ENCODE measurements at places on chromosomes 5 and 9. TPM values are rescaled to one million over a fixed set of nuclear protein-coding genes. Genes with fewer than 3 reads are reported as not detected.

The SNAPC3 gene
- 18.4 TPM for total RNA-seq

The TNFSF15 gene
- 0.21 TPM for total RNA-seq

The NR4A3 gene
- 2.1 TPM for total RNA-seq

The RGMB gene
- 5.9 TPM for total RNA-seq

The TSSK1B gene
- total RNA-seq: not detected

The SLC6A19 gene
- 0.01 TPM for total RNA-seq

The PTTG1 gene
- total RNA-seq: 217 TPM

The GLT6D1 gene
- not detected for total RNA-seq

The DMRT2 gene
- total RNA-seq: not detected

The STPG3 gene
- not detected for total RNA-seq

The PCDHB8 gene
- 0.32 TPM for total RNA-seq

The TTC23L gene
- 0.70 TPM for total RNA-seq

The C9orf50 gene
- total RNA-seq: not detected

The DNAH5 gene
- 1.3 TPM for total RNA-seq

The LRRC19 gene
- not detected for total RNA-seq

The HTR1A gene
- total RNA-seq: not detected

The LCN15 gene
- total RNA-seq: not detected

The CCDC171 gene
- 0.50 TPM for total RNA-seq

The GADD45G gene
- total RNA-seq: 0.46 TPM

The PRRC1 gene
- total RNA-seq: 41.9 TPM

The PPIC gene
- total RNA-seq: 16.4 TPM

The GABRA1 gene
- total RNA-seq: not detected

The MRPS30 gene
- total RNA-seq: 38.4 TPM

The MELK gene
- total RNA-seq: 71.3 TPM

The PLAC8L1 gene
- total RNA-seq: 0.26 TPM

The ARL14EPL gene
- 0.08 TPM for total RNA-seq

The CTXN3 gene
- not detected for total RNA-seq

The HRCT1 gene
- 0.38 TPM for total RNA-seq

The OBP2B gene
- total RNA-seq: not detected

The FBN2 gene
- 16.8 TPM for total RNA-seq

The SLC24A2 gene
- total RNA-seq: not detected

The MAP1B gene
- total RNA-seq: 31.8 TPM

Measured in A549 treated with CORT108297 at 1 μM for 4 hours (cell line).